Fibroblast of the conjunctiva (primary cell): ENCODE measurements at places on chromosomes 2 and 18.

- no peak for DNase-seq
Measured at GRCh38 chr2:20677301-20678085, 10.5 kb downstream of the GDF7 start.

- DNase-seq, result no peak
Measured at GRCh38 chr2:83970217-83970929, 488.7 kb downstream of the SUCLG1 start.

DNA sequence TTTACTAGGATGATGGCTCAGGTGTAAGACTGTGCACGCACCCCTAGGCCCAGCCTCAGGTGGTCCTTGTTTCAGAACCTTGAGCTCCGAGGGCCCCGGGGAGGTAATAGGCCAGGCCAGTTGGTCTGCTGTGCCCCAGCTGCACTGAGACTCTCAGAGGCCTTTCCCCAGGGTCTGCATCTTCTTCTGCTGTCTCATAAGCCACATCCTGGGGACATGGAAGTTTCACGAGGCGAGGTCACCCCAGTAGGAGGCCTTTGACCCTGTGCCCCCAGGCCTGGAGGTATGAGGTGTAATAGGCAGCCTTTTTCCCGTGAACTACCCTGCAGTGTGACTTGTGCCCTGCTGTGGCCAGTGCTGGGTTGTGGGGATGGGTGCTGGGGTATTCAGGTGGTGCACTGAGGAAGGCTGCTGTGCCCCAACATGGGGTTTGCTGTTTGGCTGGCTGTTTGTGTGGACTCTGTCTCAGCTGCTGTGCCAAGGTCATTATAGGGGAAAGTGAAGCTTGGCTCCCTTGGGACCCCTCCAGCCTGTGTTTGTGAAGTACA lies 6.9 kb downstream of the OXER1 start:
- DNase-seq, result no peak

- DNase-seq, result no peak
Measured at GRCh38 chr18:74544898-74545297, 10.6 kb downstream of the CNDP1 start.

GRCh38 chr2:1162768-1163584 lies 212.3 kb downstream of the SNTG2 start:
- no peak for DNase-seq

GRCh38 chr2:150485114-150485870 lies 2.2 kb downstream of the RND3 start:
- peak; percentile 53 for DNase-seq

GRCh38 chr2:150895968-150896367 lies 365.7 kb downstream of the RBM43 start:
- no peak for DNase-seq

- DNase-seq, result no peak
Measured at GRCh38 chr2:177147834-177148445, 64.7 kb upstream of the HNRNPA3 start.

- no peak for DNase-seq
Measured at GRCh38 chr2:185137700-185138099, 539.4 kb downstream of the ZNF804A start.

- no peak for DNase-seq
Measured at GRCh38 chr2:33216508-33217182, 259.8 kb upstream of the RASGRP3 start.

DNA sequence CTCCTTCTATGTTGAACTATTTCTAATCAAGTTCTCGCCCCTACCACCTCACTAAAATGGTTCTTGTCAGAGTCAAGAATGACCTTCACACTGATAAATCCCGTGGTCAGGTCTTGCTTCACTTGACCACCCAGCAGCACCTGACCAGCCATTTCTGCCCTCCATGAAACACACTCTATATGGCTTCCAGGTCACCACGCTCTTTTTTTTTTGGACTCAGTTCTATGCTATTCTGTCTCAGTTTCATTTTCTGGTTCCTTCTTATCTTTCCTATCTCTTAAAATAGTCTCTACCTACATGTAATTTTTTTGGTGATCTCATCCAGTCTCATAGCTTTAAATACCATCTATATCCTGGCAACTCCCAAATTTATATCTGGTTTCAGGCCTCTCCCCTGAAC lies 11.4 kb downstream of the EIF2AK3 start:
- no peak for DNase-seq

DNA sequence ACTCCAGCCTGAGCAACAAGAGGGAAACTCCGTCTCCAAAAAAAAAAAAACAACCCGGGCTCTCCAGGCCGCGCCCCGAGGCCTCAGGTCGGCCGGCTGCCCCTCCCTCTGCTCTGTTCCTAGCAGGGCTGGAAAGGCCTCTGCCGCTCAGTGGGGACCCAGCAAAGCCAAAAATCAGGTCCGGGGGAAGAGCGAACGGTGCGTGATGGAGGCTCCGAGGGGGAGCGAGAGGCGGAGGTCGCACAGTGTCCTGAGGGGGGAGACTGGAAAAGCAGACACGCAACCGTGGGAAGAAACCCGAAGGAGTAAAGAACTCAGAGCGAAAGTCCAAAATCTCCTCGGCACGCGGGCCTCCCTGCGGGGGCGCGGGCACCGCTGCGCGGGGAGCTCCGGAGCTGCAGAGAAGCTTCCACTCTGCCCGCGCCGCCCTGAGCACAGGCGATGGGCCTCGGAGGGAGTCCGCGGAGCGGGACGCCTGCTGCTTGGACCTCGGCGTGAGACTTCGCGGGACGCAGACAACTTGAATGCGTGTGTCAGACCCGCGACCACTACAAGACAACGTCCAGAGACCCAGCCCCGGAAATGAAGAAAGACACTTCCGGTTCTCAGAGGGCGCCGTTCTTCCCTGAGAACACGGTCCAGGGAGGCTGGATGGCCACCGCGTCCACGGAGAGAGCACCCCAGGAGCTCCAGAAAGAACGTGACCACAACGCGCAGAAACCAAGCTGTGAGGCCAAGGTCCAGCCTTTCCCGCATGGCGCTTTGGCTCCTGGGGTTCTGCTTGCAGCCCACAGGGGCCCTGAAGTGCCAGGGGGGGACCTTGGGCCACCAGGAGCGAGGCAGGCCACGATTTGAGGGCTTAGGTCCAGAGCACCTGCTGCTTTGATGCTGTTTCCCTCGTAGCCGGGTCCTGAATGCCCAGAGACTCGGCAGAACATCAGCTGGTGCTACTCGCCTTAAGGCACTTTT lies 219.8 kb downstream of the DPP10 start:
- no peak for DNase-seq

GRCh38 chr2:136067459-136067858 lies 50.5 kb downstream of the CXCR4 start:
- DNase-seq, result no peak

DNA sequence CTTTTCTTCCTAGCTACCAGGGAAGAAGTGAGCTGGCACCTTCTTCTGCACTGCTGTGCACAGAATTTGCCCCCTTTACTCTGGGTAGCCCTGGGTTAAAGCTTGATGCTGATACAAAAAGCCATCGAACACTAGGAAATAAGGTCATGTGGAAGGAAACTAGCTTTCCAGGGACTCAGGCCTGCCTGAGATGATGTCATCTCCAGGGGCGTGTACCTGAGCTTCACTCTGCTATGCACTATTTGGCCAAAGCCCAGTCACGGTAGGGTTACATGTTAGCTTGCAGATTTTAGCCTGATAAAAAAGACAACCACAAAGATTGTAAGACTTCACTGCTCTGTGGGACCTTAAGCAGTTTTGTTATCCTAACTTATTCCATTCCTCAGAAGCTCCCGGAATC lies 20.4 kb downstream of the EDAR start:
- no peak for DNase-seq

GRCh38 chr2:197950724-197951123 lies 146.3 kb downstream of the PLCL1 start:
- no peak for DNase-seq

DNA sequence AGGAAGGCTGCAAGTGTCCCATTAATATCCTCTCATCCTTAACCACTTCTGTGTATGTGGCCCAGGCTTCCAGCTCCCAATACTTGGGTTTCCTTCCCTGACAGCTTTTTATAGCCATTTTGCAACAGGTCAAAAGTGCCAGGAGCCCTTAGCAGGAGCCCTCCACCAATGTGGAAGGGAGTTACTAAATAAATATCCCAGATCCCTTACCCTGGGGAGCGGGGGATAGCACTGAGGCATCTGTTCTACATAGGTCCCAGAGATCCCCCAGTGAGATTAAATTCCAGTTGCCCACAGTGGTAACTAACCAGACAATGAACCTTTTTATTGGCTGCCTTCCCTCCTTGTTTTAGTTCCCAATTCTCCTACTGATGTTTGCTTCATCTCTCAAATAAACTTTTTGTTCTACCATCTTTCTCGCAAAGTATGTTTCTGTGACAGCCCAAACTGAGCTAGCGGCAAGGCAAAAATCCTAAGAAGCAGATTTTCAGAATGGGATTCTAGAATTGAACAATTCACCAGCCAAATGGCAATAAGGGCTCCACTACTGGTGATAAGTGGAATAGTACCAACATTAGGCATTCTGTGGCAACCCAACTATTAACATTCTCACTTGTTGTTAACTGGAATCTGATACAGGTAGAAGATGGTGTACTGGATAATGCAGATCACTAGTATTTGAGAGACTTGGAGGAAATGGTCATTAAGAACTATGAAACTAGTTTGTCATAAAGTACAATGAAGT lies 83.9 kb upstream of the MAPRE2 start:
- no peak for DNase-seq

DNA sequence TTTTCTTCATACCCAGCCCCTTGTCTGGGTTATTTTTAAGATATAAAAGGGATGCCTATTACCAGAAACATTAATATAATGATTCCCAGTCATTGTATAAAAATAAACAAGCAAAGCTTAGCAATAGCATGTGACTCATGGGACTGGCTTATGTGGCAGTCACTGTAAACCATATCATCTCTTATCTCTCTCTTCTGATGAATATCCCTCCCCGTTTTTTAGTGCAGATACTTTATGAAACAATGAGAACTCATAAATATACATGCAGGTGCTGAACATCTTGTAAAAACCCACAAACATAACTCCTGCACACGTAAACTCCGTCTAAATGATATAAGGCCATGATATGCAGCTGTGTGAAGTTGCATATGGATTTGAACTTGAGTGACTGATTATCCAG lies 154.9 kb downstream of the MGAT5 start:
- DNase-seq, result no peak

DNA sequence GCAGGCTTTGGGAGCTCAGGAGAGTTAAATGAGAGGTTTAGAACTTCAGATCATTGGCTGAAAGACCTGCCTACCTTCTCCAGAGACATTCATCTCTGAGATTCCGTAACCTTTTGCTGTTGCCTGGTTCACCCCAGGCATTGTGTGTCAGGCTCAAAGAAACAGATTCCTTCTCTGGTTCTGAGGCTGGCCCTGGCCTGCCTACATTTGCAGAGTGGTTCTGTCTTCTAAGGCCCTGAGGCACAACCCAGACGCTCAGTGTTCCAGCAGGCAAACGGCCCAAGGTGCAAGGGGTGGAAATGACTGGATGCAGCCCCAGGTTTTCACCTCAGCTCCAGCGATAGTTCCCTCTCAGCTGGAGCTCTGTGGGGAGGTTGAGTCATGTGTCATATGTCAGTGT lies 48.3 kb downstream of the MYO3B start:
- DNase-seq, result no peak

DNA sequence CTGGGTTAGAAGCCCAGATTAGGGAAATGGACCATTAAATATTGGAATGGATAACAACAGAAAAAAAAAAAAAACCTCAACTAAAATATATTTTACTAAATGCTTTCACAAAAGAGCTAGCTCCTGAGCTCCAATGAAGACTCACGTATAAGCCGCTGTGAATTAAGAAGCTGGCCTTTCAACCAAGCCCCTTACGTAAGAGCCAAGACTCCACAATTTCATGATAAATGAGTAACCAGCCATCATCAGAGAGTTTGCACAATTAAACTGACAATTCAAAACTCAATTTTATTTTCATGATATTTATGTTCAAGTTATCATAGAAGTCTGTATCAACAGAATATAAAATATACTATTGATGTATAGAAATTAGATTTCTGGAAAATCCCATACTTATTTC lies 70.7 kb upstream of the HNRNPA3 start:
- no peak for DNase-seq

- DNase-seq, result no peak
Measured at GRCh38 chr18:43601432-43601831, 324.1 kb upstream of the SYT4 start.

GRCh38 chr2:176817061-176817565 lies 395.5 kb upstream of the HNRNPA3 start:
- no peak for DNase-seq

DNA sequence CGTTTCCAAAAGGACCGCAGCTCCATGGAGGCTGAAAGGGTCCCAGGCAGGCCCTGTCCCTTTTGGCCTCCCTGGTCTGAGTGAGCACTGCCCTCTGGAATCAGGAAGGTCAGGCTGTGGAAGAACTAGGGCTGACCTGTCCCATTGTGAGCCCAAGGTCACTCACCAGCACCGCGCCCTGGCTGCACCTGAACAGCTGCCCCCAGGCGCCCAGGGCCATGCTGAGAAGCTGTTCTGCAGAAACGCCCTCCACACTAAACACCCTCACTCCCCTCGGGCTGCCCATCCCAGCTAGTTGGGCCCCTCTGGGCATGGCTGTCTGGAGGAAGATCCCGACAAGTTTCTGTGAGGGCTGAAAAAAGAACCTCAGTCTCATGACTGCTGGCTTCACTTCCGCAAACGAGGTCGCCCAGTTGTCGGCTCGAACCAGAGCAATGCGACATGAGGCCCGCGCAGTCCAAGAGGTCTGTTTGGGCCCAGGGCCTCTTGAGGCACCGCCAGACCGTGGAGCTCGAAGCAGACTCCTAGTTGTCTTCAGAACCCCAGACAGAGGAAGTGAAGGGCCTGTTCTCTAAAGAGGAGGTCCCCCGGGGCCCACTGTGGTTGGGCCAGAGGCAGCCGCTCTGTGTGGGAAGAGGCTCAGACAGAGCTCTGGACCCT lies 64.4 kb downstream of the INPP5D start:
- no peak for DNase-seq

- DNase-seq, result peak; percentile 53
Measured at GRCh38 chr2:118865106-118865505, 17.7 kb upstream of the EN1 start.

DNA sequence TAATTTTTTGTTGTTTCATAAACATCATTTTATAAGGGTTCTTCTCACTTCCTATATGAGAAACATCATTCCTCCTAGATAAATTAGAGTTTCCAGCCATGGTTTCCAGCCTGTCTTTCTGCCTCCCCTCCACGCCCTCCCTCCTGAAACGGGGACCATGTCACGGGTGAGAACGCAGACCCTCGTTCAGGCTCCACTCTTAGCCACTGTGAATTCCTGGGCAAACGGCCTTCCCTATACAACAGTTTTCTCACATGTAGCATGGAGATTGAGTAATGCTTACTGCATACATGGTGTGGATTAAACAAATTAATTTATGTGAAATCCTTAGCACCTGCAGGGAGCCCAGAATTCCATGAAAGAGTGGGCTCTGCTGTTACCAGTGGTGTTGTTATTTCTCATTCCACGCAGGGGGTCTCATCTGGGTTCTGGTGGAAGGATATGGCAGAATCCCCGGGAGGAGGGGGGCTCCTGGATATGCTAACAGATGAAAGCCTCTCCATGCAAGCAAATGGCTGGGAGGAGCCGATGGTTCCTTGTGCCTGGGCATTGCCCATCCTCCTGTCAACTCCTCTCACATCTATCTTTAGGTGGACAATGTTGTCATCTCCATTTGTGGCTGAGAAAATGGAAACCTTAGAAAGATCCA lies 54.0 kb upstream of the TWIST2 start:
- no peak for DNase-seq
